NCI-H82 (cell line): ENCODE measurements at places on chromosomes 16 and 17.

- DNase-seq: no peak
These were observed 103.4 kb downstream of the CDC27 start for GRCh38 chr17:47085736-47086135.

DNA sequence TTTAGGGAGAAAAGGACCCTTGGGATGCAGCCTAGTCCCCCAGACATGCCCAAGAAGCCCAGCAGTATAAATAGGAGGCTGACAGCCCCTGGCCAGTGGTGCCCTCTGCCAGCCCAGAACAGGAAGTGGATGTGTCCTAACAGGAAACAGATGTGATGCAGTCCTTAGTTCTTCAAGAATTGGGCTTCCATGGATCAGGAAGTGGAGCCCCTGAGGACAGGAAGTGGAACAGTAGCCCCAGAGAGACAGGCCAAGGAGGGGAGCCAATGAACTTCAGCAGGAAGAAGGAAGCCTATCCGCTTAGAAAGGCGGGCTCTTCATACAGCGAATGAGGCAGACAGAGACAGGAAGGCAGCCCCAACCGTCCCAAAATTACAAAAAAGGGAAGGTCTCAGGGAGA lies 7.2 kb downstream of the CTF1 start:
- DNase-seq: no peak

GRCh38 chr17:71188811-71189492 lies 931.9 kb upstream of the SOX9 start:
- no peak for DNase-seq

DNA sequence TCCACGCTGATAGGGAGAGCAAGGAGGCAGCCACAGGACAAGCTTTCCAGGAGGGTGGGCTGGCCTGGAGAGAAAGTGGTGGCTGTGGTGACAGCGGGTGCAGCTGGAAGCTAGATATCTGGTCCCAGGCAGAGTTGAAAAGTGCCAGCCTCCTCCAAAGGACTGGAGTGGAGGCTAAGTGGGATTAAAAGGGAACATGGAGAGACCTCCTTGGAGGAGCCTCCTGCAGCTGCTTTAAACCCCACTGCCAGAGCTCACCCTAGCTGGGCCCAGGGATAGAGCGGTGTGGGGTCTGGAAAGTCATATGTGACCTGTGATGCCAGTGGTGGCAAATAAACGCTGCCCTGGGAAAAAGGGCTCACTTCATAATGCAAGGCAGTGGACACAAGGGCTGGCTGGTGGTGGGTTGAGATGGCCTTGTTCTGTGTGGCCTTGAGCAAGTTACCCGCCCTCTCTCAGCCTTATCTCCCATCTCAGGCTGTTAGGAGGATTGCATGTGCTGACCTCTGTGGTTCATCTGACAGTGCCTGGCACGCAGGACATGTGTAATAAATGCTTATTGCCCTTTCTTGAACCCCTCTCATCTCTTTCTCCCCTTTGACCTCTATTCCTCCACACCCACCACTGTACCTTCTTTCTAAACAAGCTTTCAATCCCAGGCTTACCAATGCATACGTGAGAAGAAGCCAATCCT lies 61.0 kb upstream of the LGALS9 start:
- no peak for DNase-seq

- no peak for DNase-seq
These were observed 549.4 kb upstream of the CDH5 start for GRCh38 chr16:65817066-65817465.

DNA sequence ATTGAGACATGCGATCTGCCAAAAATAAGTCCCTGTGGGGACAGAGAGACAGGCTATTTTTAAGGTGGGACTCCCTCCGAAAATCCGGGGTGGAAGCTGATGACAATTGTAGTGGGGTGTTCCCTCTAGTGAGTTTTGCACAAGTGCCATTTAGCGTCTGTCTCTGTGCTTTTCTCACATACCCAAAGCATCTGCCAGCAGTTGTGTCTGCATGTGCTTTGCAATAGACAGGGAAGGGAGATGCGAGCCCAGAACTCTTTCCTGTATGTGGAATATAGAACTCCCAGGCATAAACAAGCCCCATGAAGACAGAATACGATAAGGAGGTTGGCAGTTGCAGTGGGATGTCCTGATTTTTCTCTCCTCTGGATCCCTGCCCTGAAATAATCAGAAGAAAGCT lies 282.7 kb upstream of the XYLT1 start:
- no peak for DNase-seq

DNA sequence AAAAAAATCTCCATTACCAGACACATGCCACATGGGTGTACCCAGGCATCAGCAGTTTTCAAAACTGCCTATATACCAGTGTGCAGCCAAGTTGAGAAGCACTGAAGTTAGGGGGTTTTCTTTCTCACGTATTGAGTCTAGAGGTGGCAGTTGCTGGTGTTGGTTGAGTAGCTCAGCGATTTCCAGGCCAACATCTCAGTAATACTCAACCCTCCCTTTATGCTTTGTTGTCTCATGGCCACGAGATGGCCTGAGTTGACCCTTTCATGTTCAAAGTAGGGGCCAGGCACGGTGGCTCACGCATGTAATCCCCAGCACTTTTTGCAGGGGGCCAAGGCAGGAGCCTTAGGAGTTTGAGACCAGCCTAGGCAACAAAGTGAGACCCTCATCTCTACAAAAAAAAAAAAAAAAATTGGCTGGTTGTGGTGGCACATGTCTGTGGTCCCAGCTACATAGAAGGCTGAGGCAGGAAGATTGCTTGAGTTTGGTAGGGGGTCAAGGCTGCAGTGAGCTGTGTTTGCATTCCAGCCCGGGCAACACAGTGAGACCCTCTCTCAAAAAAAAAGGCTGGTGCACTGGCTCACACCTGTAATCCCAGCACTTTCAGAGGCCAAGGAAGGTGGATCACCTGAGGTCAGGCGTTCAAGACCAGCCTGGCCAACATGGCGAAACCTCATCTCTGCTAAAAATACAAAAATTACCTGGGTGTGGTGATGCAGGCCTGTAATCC lies 10.8 kb downstream of the LRRC3C start:
- no peak for DNase-seq

DNA sequence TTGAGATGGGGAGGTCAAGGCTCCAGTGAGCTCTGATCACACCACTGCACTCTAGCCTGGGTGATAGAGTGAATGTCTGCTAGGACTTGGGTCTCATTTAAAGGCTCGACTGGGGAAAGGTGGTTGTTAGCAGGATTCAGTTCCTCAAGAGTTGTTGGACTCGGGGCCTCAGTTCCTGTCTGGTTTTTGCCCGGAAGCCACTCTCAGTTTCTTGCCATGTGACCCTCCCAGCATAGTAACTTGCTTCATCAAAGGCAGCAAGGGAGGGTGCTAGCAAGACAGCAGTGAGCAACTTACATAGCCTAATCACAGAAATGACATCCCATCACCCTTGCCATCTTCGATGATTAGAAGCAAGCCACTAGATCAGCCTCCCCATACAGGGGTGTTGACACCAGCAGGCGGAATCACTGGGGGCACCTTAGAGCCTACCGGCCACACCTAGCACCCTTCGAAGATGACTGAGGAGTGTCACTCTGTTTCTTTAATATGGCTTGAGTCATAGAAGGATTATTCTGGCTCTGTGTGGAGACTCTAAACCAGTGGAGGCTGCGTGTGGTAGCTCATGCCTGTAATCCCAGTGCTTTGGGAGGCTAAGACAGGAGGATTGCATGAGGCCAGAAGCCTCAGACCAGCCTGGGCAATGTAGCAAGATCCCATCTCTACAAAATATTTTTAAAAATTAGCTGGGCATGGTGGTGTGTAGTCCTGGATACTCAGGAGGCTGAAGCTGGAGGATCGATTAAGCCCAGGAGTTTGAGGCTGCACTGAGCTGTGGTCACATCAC lies 13.2 kb upstream of the SCNN1B start:
- no peak for DNase-seq

- peak; percentile 53 for DNase-seq
These were observed 62.2 kb downstream of the IQCK start for GRCh38 chr16:19780321-19780720.

GRCh38 chr17:61481421-61481820 lies 29.2 kb downstream of the TBX4 start:
- no peak for DNase-seq

GRCh38 chr17:75476271-75476671 lies 19.8 kb downstream of the TMEM94 start:
- no peak for DNase-seq

DNA sequence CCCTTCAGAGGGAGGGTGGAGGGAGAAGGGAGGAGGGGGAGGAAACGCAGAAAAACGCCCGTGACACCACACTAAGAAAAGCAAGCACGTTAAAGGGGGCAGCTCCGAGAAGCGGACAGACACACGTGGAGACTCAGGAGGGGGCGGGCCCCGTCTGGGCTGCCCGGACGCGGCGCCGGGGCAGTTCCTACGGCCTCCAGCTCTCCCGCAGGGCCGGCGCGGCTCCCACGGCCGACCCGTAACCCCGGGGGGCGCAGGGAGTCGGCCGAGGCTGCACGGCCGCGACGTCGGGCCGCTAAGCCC lies 362 bp downstream of the KLHDC4 start:
- DNase-seq: peak; percentile 34
